Right lung (tissue), 10 donors: ENCODE measurements at places on chromosomes 3 and 15. TPM values are rescaled to one million over a fixed set of nuclear protein-coding genes. Genes with fewer than 3 reads are reported as not detected.
A peak's percentile ranks its signal among the peaks of the same experiment; 100 is the strongest.

- DNase-seq, result no peak
Observed at GRCh38 chr3:114527036-114527644, 233.3 kb downstream of the TIGIT start.

DNA sequence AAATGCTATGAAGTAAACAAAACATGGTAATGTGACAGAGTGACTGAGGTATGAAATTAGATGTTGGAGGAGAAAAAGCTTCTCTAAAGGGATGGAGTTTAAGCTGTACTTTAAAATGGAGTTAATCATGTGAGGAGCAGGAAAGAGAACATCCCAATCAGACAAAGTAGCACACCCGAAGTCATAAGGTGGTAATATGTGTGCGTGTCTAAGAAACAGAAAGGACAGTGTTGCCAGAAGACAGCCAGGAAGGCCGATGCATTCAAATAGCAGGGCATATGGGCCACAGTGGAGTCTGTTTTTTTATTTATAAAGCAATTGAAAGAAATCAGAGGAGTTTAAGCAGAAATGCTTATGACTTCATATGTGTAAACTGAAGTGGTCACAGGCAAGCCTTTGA is 376.3 kb downstream of the NLGN1 start:
- DNase-seq, result no peak

- no peak for DNase-seq
Observed at GRCh38 chr3:13607821-13608597, 59.1 kb downstream of the FBLN2 start.

GRCh38 chr15:51212909-51213308 is 118.2 kb upstream of the TNFAIP8L3 start:
- no peak for DNase-seq

The COL6A5 gene
- polyA plus RNA-seq, result 3.2 TPM

DNA sequence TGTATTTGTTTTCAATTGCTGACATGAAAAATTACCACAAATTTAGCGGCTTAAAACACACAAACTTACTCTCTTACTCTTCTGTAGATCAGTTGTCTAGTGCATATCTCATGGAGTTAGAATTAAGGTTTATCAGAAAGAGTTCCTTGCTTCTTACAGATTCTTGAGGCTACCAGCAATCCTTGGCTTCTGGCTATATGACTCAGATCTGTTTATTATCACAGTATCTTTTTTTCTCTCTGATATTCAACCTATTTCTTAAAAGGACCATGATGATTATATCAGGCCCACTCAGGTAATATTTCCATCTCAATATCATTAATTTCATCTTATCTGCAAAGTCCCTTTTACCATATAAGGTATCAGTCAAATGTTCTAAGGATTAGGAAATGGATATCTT is 263.5 kb upstream of the BCHE start:
- no peak for DNase-seq

The ZPLD1 gene
- not detected for polyA plus RNA-seq

GRCh38 chr3:186267758-186268157 is 94.3 kb downstream of the DGKG start:
- DNase-seq, result no peak

- DNase-seq, result no peak
Observed at GRCh38 chr15:60477164-60477563, 1.8 kb downstream of the ICE2 start.

GRCh38 chr15:33608714-33609113 is 297.9 kb downstream of the RYR3 start:
- DNase-seq, result no peak

DNA sequence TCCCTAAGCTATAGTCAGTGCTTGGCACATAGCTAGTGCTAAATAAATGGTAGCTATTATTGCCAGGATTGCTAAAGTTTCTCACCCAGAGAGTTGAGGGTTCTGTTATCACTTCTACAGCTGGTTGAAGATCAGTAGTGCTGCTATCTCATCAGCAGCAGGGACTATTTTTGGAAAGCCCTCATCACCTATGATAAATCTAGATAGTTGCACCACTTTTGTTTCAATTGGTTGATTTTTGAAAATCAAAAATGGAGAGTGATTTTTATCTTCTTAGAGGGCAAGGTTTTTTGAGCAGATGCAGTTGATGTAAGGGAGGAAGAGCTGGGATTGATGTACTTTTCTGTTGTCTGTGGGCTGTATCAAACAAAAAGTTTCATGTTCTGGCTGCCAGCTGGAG is 101.6 kb downstream of the ST6GAL1 start:
- DNase-seq, result no peak

GRCh38 chr15:81469154-81469553 is 95.1 kb upstream of the TMC3 start:
- no peak for DNase-seq

DNA sequence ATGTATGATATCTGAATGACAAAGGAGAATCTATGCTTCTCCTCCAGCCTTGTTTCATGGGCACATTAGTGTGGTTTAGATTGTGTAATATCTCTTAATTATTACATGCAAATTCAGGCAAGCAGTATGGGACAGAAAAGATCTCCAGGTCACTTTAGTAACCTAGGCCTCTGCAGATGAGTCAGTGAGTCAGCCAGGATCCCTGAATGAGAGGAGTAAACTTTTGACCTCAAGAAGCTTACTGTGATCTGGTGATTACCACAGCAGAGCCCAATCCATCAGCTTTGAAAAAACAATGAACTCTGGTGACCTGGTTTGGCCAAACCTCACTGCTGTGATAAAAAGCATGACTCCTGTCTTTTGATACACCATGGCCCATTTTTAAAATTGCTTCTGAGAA is 107.8 kb downstream of the LRRN1 start:
- DNase-seq, result no peak

The XCR1 gene
- 0.88 TPM for polyA plus RNA-seq

DNA sequence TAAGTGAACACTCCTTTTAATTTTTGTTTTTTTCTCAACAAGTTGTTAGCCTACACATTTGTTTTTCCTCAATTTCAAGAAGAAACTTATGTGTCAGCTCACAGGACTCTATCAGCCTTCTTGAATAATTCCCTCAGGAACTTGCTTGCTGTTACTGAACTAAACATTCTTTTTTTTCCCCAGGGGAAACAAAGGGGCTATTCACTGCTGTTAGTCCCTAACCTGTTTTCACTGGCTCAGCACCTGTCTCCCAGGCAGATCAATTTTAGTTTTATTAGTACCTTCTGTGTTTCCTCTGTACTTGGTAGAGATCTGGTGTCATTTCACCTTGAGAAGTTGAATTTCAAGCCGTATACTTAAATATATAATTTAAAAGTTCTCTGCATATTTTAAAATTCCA is 644.6 kb downstream of the CADM2 start:
- DNase-seq, result no peak

The SH2D7 gene
- polyA plus RNA-seq, result 0.84 TPM

- peak; percentile 93 for DNase-seq
Observed at GRCh38 chr15:70605606-70606410, 157.6 kb downstream of the UACA start.

DNA sequence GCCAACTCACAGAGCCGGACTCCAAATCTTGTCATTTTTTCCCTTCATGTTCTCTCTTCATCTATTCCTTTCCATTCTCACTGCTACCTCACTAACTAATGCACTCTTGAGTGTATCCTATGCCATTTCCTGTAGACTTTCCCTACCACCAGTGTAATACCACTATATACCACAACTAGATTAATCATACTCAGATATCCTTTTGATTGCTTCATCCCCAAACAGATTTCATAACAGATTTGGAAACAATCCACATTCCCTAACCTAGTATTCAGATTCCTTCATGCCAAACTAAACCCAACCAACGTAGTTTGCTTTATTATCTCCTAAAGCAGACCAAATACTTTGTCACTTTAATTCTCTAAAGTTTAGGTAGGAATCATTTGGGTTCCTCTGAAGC is 2.6 kb upstream of the PLOD2 start:
- no peak for DNase-seq
